ENCODE measurements at places on chromosomes 16 and 17.

DNA sequence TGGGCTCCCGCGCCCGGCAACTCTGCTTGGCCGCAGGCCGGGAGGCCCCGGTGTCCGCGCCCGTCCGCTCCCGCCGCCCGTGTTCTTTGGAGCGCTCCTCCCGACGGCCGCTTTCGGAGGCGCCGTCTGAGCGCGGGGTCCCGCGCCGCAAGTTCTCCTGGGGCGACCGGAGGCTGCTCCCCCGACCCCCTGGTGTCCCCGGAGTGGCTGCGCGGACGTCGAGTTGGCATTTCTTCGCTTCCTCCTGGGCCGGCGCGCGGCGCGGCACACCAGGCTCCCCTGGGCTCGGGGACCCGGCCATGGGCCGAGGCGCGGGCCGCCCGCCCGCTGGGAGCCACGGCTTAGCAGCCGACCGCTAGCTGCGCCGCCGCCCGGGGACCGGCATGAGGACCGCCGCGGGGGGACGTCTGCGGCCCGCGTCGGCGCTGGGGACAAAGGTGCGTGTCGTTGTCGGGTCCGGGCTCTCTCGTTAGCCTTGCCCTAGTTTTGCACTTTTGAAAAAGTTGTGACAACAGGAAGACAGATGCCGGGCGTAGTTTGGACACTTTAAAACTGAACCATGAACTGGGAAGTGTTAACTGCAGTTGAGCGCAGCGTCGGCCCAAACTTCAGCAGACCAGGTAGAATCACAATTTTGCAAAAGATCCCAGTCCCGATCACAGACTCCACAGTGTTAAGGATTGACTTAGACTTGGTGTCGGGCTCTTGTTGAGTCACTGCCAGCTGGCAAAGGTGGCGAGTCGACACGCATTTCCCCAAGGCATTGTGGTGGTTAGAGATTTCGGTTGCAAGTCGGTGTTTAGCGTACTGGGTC, 700 bp downstream of the UBN1 start:
- DNase-seq = peak; percentile 39

DNA sequence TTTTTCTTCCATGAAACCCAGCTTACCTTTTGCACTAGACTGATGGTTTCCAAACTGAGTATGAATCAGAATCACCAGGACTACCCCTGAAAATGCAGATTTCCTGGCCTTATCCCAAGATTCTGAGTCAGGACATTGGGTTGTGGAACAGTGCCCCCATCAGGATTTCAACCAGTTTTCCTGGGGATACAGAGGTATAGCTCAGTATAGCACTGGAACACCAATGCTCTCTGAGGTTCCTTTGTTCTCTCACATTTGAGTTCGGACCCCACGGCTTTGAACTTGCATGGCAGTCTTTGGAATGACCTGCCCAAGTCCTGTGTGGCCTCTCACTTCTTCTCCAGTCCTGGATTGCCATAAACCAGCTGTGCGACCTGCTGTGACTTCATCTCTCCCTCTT, 12.8 kb upstream of the CCL8 start:
- peak; percentile 51 for DNase-seq

- DNase-seq = no peak
Measured at GRCh38 chr16:81214745-81215166, 23.7 kb upstream of the BCO1 start.

DNA sequence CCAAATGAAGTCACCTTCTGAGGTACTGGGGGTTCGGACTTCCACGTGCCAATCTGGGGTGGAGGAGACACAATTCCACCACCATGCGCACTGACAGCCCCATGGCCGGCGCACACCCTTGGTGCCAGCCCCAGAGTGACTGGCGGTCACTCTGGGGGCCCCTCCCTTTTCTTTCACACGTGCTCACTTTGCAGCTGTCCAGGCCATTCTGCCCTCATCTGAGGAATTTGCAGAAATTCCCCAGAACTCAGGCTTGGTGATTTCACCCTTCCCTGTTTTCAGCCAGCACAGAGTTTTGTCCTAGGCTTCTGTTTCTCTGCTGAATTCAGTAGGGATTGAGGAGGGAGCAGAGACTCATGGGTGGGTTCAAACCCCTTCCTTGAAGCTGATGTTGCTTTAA, 54.8 kb downstream of the CDRT4 start:
- DNase-seq = no peak

DNA sequence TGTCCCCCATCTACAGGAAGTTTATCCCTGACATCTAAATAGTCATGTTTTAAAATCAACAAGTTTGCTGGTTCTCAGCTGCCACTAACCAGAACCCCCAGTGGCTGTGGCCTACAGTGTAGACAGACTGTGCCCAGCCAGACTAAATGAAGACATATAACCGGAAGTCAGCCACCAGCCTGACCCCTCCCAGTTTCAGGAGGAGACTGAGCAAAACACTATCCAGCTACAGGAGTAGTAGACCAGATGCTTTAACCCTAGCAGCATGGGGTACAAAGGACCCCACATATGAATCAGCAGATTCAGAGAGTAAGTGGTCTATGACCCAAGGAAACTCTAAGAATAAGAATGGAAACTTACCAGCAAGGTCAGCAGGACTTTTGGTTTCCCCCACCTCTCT, 83.4 kb downstream of the HIC1 start:
- DNase-seq = no peak

DNA sequence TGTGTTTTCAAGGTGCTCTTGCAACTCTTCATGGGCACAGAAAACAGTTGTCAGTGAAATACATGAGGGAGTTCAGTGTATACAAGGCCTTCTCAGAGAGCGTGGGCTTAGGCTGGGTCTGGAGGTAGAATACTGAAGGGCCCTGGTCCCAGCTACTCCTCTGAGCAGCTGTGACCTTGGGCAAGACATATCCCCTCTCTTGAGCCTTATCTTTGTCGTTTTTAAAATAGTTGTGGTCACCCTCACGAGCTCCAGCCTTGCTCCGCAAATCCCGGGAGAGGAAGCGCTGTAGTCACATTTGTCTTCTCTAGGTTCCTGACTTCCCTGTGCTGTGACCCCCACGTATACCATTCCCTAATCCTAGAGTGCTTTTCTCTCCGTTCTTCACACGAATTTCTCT, 3.6 kb downstream of the ZNRF1 start:
- DNase-seq = no peak

GRCh38 chr16:56673921-56674320, 4.3 kb downstream of the MT1H start:
- no peak for DNase-seq

DNA sequence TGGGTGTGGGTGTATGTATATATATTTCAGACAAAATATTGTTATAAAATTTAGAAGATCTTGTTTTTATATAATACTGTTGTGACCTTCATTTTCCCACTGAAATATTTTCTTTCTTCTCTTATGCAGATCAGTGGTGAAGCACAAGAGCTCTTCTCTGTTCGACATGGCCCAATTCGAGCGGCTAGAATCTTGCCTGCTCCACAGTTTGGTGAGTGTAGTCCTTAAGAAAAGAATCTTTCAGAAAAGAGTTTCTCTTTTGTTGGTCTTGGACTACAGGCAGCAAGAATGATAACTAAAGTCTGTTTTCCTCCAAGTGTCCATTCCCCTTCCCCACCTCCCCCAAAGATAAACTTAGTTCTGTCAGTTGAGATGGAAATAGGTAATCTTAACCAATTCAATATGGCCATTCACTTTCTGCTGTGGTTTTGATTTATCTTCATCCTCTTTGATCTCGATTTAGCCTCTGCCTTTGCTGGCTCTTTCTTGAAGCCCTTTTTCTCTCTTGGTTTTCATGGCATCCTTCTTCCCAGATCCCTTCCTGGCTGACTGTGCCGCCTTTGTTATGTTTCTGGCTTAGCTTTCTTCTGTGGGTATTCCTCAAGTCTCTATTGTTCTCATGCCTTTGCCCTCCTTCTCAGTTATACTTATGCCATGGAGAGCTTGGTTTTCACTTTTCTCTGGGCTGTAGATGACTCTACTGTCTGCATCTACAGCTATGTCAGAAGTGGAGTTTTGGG, 69.6 kb downstream of the BCAS3 start:
- no peak for DNase-seq

- no peak for DNase-seq
Measured at GRCh38 chr17:37134050-37134449, 185.3 kb downstream of the AATF start.

DNA sequence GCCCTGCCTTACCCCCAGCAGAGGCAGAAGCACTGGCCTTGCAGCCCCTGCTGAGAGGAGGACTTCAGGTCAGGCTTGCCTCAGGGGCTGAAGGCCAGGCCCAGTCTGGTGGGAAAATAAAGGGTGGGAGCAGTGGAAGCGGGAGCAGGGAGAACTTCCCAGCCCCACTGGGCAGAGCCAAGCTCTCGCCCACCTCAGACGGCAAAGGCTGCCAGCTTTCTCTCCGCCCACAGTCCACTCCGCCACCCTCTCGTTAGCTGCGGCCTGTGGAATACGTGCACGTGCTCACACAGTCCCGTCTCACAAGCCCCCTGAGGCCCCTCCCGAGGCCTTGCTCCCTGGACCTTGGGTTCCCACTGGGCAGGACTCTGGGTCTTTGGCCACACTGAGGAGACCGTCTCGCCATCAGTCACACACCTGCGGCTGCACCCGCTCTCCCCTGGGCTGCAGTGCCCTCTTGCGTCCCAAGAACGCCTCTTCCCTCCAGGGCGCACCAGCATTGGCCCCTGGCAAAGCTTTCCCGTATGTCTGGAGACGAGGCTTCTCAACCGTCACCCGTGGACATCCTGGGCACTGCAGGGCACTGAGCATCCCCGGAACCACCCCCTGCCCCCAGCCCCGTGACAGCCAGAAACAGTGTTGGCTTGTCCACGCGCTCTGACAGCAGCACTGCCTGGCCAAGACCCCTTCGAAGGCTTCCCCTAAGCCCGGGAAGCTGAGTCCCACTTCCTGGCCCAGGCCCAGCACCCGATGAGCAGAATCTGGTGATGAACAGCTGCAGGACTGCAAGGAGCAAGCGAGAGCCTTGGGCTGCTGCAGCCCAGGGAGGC, 8.3 kb downstream of the MRPL28 start:
- DNase-seq = peak; percentile 74

DNA sequence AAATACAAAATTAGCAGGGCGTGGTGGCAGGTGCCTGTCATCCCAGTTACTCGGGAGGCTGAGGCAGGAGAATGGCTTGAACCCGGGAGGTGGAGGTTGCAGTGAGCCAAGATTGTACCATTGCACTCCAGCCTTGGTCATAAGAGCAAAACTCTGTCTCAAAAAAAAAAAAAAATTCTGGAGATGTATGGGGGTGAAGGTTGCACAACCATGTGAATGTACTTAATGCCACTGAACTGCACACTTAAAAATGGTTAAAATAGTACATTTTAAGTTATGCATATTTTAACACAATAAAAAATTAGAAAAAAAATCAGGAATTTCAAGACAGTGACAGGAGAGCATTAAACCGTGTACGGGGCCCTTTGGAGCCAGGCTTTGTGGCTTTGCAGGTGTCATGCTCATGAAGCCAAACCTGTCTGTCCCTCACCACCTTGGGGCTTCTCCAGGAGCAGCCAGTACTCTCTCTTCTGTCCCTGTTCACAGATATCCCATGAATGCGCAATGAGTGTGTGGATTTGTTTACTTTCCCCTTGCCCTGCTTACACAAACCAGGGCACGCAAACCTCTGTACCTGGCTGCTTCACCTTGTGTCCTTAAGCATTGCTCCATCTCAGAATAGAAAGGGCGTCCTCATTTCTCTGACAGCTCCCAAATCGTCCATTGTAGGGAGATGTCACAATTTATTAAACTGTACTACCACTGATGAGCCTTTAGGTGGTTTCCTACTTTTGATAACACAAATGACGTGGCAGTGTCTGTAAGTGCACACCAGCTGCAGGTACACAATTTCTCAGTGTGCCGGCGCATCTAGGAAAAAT, 58.2 kb upstream of the CBX4 start:
- no peak for DNase-seq

DNA sequence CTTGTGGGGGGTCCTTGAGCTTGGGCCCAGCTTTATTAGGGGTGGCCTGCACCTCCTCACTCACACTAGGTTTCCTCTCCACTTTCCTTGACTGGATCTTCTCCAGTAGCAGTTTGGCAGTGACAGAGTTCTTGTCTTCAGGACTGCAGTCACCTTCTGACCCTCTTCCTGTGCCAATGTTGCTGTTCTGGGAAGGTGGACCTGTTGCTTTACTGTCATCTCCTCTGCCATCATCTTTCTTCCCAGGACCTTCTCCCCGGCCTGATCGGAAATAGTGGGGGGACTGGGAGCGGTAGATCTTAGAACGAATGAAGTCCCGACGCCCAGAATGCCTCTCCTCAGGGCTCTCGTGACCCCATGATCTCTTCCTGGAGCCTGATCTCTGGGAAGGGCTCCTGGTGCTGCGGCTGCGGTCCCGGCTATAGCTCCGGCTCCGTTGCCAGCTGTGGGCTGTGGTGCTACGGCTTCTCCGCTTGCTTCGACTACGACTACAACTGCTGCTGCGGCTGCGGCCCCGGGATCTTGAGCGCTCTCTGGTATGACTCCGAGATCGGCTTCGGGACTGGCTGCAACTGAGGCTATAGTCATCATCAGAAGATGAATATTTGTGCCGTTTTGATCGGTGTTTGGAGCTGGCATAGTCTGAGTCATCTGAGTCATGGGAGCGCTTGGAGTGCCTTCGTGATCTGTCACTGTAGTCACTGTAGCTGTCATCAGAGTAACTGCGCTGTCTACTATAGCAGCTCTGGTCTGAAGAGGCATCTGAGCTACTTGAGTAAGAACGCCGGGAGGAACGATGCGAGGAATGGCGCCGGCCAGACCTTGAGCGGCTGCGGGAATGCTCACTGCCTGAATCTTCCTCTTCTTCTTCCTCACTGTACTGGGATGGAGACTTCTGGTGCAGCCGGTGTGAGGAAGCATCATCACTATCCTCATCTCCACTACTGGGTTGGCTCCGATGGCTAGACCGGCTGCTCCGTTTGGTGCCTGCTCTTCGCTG, 9.5 kb upstream of the ITGA2B start:
- DNase-seq = no peak

DNA sequence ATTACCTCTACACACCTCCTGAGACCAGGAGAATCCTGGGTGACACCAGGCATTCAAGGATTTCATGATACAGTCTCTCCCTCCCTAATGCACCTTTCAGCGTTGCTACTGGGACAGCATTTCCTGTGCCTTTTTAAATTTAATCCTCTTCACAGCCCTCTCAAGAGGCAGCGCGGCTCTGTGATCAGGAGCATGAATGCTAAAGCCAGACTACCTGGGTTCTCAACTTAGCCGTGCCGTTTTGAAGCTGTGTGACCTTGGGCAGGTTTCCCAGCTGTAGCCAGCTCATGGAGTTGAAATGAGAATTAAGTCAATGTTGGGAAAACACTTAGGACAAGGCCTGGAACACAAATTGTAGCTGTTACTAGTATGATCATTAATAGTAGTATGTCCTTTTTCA, 191.8 kb downstream of the XYLT1 start:
- no peak for DNase-seq

DNA sequence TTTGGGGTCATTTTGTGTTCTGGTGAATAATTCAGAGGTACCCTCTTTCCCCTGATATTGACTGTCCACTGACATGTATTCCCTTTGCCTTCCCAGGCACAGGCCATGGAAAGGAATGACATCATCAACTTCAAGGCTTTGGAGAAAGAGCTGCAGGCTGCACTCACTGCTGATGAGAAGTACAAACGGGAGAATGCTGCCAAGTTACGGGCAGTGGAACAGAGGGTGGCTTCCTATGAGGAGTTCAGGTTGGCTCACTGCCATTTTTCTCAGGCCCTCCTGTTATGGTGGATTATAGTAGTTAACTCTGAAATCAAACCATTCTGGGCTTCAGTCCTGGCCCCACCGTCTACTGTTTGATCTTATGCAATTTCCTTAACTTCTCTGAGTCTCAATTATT, 1.6 kb upstream of the EFTUD2 start:
- peak; percentile 59 for DNase-seq

- no peak for DNase-seq
Measured at GRCh38 chr16:3610698-3611145, 684 bp downstream of the SLX4 start.

- no peak for DNase-seq
Measured at GRCh38 chr16:60771138-60771537, 1265.1 kb downstream of the CDH8 start.

Data from RCC 7860 (cell line).